Upper lobe of left lung (tissue), 6 donors: ENCODE measurements at places on chromosomes 6 and 20.

DNA sequence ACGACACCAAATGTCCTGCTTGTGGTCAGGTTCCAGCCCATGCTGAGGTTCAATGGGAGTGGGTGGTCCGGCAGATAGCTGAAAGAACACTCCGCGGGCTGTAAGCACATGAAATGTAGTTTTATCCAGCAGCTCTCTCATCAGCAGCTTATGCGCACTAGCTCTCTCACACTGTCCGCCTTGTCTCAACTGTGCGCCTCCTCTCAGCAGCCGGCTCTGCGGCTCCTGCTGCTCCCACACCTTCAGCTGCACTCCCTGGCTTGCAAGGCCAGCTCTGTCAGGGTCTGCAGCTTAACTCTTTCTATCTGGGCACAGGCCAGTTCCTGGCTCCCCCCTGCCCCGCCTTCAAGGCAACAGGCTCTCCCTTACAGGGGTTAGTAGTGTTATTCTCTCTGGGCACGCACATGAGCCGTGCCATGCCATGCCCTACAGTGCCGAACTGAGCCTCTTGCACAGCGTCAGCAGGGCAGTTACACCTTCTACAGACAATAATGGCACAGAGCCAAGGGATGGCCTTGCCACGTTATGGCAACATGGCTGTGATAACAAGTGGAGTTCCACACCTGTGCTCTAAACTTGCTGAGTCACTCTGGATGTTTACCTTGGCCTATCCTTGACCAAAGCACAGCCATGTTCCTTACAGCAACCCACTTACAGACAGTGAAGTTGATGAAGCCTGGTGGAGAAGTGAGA lies 84.0 kb upstream of the LRFN2 start:
- no peaks in the 10 kb centered on the region for H3K36me3 ChIP-seq
- H3K27me3 ChIP-seq, result no peaks in the 10 kb centered on the region

GRCh38 chr20:34824452-34824805 lies 1.0 kb downstream of the NCOA6 start:
- H3K4me3 ChIP-seq, result peak overlapping the region; percentile 88
- H3K36me3 ChIP-seq, result no peaks in the 10 kb centered on the region
- peaks cover 25% of the 10 kb centered on the region for H3K4me1 ChIP-seq
- DNase-seq, result no peak

- no peaks in the 10 kb centered on the region for H3K27me3 ChIP-seq
- H3K4me3 ChIP-seq, result no peak overlapping the region
- no peaks in the 10 kb centered on the region for H3K36me3 ChIP-seq
- H3K27ac ChIP-seq, result no peak overlapping the region
These were observed 25.1 kb upstream of the FBXO30 start for GRCh38 chr6:145839653-145840052.

DNA sequence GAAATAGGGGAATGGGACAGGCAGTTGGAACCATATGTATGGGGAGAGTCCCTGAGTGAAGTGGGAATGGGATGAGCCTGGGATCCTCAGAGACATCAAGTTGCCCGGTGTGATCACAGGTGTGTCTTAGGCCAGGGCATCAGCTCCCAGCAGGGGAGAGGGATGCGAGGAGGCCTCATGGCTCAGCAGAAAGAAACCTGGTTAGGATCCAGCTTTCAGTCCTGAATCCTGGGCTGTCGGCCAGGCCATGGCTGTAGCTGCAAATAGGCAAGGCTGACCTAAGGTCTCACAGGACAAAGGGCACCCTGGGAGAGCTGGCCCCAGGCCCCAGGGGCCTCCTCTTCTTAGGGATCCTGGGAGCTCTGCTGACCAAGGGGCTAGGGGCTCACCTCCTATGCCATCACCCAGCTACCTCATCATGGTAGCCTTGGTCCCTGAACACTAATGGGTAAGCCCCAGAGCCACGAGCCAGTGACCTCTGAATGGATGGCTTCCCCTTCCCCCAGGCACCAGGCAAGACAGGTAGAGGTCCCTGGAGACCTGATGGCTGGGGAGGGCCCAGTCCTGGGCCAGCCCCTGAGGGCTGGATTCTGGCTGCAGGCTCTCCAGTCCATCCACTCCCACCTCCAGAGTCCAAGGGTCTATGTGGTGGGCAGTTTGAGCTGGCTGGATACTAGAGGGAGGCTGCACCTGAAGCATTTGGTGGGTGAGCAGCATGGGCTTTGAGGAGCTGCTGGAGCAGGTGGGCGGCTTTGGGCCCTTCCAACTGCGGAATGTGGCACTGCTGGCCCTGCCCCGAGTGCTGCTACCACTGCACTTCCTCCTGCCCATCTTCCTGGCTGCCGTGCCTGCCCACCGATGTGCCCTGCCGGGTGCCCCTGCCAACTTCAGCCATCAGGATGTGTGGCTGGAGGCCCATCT lies at the start of gene SLC22A7:
Gene SLC22A7 (plus strand): TSS at position 617 of the 921 bp plus-strand sequence. CDS start 99 bp downstream, at position 716.
- no peak within 1 kb of the TSS for H3K4me3 ChIP-seq
- no peaks in the 10 kb centered on the region for H3K36me3 ChIP-seq
- H3K27ac ChIP-seq, result no peak within 1 kb of the TSS
- no peaks in the 10 kb centered on the region for H3K4me1 ChIP-seq

DNA sequence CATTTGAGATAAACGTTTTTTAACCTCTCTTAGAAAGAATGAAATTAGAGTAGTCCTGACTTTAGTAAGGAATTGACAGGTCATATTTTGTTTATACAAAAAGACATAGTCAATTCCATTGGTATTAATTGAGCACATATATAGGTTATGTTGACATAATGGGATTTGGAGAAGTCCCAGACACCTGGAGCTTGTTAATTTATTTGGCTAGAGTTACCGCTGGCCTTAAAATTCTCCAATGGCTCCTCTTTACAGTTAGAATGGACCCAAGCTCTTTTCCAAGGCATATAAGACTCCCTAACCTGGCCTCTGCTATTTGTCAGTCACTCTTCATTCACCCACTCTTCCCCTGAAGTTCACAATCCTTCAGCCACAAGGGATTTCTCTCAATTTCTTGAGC lies 221.3 kb downstream of the CBLN4 start:
- DNase-seq, result no peak
- H3K4me3 ChIP-seq, result no peak overlapping the region
- no peaks in the 10 kb centered on the region for H3K36me3 ChIP-seq
- H3K4me1 ChIP-seq, result no peaks in the 10 kb centered on the region
- no peaks in the 10 kb centered on the region for H3K27me3 ChIP-seq

DNA sequence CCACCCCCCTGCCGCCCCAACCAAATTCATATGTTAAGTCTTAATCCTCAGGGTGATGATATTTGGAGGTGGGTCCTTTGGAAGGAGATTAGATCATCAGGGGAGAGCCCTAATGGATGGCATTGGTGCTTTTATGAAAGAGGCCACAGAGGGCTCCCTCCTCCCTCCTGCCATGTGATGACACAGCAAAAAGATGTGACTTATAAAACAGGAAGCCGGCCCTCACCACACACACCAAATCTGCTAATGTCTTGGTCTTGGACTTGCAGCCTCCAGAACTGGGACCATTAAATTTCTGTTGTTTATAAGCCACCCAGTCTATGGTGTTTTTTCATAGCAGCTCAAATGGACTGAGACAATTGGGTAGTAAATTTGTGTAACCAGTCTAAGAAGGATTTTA lies 176.3 kb downstream of the ADGRG6 start:
- no peaks in the 10 kb centered on the region for H3K36me3 ChIP-seq
- no peaks in the 10 kb centered on the region for H3K27me3 ChIP-seq

DNA sequence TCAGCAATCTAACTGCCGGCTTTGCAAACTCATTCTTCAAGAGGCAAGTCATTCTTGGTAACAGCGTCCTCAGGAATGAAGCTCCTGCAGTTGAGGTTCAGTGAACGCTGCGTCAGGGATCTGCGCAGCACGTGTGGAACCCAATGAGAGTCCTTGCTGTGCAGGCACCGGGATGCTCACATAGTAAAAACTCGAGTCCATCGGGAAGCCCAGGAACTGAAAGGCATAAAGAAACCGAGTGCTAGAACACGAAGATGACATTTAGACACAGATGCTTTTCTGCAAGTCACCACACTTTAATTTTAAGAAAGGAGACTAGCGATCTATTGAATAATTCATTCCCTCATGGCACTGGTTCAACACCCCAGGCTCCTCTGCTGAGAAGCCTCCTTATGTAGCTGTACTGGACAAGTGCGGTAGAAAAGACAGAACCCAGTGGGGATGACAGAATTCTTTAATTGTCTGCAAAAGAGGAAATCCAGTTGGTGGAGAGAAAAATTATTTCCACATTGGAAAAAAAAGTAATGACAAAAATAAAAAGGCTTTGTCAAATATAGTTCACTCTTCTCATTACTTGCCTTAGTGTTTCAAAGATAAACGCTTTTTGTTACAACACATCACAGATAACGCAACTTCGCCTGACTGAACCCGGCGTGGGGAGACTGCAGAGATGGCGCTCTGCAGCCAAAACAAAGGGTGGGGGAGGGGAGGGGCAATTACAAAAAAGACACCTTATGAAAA lies 1.9 kb upstream of the AFDN start:
- no peaks in the 10 kb centered on the region for H3K36me3 ChIP-seq
- no peak overlapping the region for H3K4me3 ChIP-seq
- no peak for DNase-seq
- peaks cover 6% of the 10 kb centered on the region for H3K27me3 ChIP-seq
- H3K27ac ChIP-seq, result no peak overlapping the region

- DNase-seq, result no peak
- no peak overlapping the region for H3K4me3 ChIP-seq
- no peaks in the 10 kb centered on the region for H3K27me3 ChIP-seq
- H3K27ac ChIP-seq, result no peak overlapping the region
- no peaks in the 10 kb centered on the region for H3K36me3 ChIP-seq
- no peaks in the 10 kb centered on the region for H3K4me1 ChIP-seq
These were observed 9.4 kb upstream of the COMMD7 start for GRCh38 chr20:32752458-32753250.

DNA sequence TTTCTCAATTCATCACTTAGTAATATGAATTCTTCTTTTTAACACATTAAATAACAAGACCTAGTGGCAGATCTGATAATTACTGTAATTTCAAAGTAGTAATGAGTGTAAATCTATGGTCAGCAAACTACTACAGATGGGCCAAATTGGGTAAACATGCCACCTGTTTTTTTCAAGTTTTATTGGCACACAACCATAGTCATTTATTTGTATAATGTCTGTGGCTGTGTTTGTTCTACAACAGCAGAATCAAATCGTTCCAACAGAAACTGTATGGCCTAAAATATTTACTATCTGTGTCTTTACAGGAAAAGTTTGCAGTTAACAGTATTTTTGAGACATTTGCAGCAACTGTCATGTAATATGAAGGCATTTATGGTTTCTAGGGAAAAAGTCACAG lies 86.1 kb upstream of the EYA2 start:
- no peaks in the 10 kb centered on the region for H3K36me3 ChIP-seq
- DNase-seq, result no peak
- no peak overlapping the region for H3K27ac ChIP-seq
- no peaks in the 10 kb centered on the region for H3K4me1 ChIP-seq
- no peaks in the 10 kb centered on the region for H3K27me3 ChIP-seq

DNA sequence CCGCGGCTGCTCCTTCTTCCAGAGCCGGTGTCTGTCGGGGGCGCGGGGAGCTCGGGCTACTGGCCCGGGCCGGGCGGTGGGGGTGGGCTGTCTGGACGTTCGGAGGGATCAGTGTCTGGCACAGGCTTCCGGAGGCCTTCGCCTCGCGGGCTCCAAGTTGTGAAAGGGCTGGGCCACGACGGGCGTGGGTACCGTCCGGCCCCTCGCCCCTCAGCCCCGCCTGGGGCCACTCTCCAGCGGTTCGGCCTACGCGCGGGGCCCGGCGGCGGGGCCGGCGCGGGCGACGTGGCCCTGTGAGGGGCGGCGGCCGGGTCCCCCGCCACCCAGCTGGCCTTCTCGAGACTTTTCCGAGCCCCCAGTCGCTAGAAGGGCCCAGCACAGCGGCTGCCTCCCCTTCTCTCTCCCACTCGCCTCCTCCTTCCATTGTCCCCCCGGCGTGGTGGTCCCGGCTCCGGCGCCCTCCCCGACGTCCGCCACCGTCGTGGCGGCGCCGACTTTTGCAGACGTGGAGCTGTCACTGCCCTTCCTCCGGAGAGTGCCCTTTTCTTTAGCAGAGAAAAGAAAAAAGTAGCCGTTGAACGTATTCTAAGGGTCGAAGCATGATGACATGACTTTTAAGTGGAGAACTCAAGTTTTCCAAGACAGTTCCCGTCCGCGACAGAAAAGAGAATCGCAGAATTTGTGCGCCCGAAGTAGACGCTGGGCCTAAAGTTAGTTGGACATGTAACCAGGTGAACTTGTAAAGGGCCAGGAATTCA lies 571 bp downstream of the ITCH start:
- no peak for DNase-seq
- peak overlapping the region; percentile 87 for H3K4me3 ChIP-seq
- H3K27me3 ChIP-seq, result no peaks in the 10 kb centered on the region
- H3K4me1 ChIP-seq, result peaks cover 56% of the 10 kb centered on the region
- peak overlapping the region; percentile 99 for H3K27ac ChIP-seq
